Chondrocyte (in vitro differentiated cells): ENCODE measurements at places on chromosomes 2 and 18. TPM values are rescaled to one million over a fixed set of nuclear protein-coding genes. Genes with fewer than 3 reads are reported as not detected.
A peak's percentile ranks its signal among the peaks of the same experiment; 100 is the strongest.

DNA sequence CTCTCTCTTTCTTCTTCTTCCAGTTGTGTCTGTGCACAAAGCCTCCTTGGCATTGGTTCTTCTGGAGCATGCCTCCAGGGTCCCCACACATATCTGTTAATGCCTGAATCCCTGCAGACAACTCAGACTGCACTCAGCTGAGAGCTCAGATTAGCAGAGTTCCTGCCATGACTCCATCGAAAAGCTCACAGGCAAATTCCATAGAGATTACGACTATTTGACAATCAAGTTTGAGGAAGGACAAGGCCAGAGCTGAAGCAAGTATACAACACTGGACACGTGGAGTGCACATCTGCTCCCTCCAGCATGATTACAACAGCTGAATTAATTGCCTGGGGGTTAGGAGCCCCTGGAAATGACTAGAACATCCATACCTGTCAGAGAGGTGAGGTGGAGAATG lies 190.7 kb downstream of the INSIG2 start:
- H3K4me1 ChIP-seq, result no peaks in the 10 kb centered on the region
- H3K27me3 ChIP-seq, result peaks cover 34% of the 10 kb centered on the region
- no peak overlapping the region for H3K4me3 ChIP-seq
- H3K27ac ChIP-seq, result no peak overlapping the region
- H3K36me3 ChIP-seq, result no peaks in the 10 kb centered on the region

- no peak overlapping the region for H3K4me3 ChIP-seq
- no peak overlapping the region for H3K27ac ChIP-seq
- no peaks in the 10 kb centered on the region for H3K27me3 ChIP-seq
- peaks cover 41% of the 10 kb centered on the region for H3K36me3 ChIP-seq
- DNase-seq, result no peak
- H3K4me1 ChIP-seq, result peaks cover 9% of the 10 kb centered on the region
These were observed 21.3 kb downstream of the C2orf49 start for GRCh38 chr2:105358593-105358992.

The TEX44 gene
- not detected in 3 replicates for total RNA-seq

DNA sequence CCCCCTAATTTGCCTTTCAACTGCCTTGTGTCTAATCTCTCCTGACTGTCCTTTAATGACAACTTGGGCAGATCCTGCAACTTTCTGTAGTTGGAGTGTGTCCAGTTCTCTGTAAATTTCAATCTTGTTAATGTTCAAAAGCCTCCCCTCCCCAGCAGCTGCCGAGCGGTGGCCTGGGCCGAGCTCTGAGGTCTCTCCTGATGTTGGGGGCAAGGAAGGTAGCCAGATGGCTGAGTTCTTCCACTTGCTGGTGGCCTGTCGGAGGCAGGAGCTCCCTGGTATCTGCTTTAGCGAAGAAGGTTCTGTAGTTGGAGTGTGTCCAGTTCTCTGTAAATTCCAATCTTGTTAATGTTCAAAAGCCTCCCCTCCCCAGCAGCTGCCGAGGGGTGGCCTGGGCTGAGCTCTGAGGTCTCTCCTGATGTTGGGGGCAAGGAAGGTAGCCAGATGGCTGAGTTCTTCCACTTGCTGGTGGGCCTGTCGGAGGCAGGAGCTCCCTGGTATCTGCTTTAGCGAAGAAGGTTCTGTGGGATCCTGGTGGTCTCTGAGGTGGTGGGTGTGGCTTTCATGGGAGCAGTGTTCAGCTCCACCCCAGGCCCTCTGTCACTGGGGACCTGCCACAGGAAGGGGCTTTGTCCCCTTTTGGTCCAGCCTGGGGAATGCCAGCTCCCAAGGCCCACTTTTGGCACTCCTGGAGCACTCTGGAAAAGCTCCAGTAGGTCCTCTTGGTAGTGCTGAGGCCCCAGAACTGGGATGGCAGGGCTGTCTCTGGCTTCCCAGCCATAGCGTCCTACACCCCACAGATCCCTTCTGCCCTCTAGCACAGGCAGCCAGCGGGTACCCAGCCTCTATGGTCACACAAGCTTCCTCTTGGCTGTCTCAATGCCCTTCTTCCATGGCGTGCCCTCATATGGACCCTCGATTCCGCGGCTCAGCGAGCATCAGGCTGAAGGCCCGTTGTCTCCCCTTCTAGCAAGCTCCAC lies 211.9 kb downstream of the ALPK2 start:
- H3K4me3 ChIP-seq, result no peak overlapping the region
- H3K27ac ChIP-seq, result peak overlapping the region; percentile 45
- H3K4me1 ChIP-seq, result peaks cover 20% of the 10 kb centered on the region
- DNase-seq, result no peak

- H3K4me3 ChIP-seq, result peak overlapping the region; percentile 63
- peaks cover 3% of the 10 kb centered on the region for H3K36me3 ChIP-seq
- peaks cover 64% of the 10 kb centered on the region for H3K4me1 ChIP-seq
These were observed 131.9 kb downstream of the GLI2 start for GRCh38 chr2:120867290-120868241.

DNA sequence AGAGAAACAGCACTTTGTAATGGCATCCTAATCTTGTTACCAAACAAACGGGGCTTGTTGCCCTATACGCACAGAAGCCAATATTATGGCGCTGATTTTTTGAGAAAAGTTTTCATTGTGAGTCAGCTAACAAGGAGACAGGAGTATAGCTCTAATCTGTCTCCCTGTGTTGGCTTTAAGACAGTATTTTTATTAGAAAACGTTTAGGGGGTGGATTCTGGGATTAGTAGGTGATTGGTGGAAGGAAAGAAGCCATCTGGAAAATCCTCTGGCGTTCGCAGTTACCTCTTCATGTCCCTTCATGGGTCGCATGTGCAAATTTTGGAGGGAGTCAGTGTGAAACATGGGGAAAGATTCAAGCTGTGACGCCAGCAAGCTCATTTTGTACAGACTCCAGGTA lies 698 bp upstream of the TMEM237 start:
- peak overlapping the region; percentile 94 for H3K27ac ChIP-seq
- no peaks in the 10 kb centered on the region for H3K36me3 ChIP-seq
- peaks cover 20% of the 10 kb centered on the region for H3K4me1 ChIP-seq
- no peak for DNase-seq

GRCh38 chr18:49967171-49967570 lies 153.8 kb upstream of the ACAA2 start:
- H3K27me3 ChIP-seq, result peaks cover 6% of the 10 kb centered on the region
- H3K27ac ChIP-seq, result no peak overlapping the region
- no peaks in the 10 kb centered on the region for H3K36me3 ChIP-seq
- DNase-seq, result no peak
- H3K4me3 ChIP-seq, result no peak overlapping the region

GRCh38 chr2:158120664-158121641 lies 19.3 kb downstream of the UPP2 start:
- no peak overlapping the region for H3K4me3 ChIP-seq
- no peak for DNase-seq
- no peaks in the 10 kb centered on the region for H3K36me3 ChIP-seq

The UGT1A3 gene
- total RNA-seq, result not detected in 3 replicates

DNA sequence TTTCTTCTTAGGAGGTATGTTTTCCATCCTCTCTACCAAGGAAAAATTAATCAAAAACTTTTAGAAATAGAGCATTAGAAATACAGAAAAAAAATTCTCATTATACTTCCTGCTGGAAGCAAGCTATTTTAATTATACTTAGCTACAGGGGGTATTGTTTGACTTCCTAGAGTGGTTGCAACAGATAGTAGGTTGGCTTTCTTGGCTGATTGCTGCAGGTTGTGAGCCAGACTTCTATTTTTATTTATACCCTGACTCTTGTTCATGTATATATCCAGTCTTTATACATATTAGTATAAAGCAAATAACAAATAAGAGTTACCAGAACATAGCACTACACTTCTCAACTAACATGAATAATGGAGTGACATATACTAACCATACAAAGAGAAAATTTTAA lies 460.8 kb upstream of the REG3G start:
- DNase-seq, result no peak
- H3K4me1 ChIP-seq, result no peaks in the 10 kb centered on the region
- H3K4me3 ChIP-seq, result no peak overlapping the region

GRCh38 chr2:45814951-45815621 lies 163.6 kb downstream of the PRKCE start:
- H3K4me3 ChIP-seq, result no peak overlapping the region
- no peak for DNase-seq
- H3K27me3 ChIP-seq, result no peaks in the 10 kb centered on the region
- H3K27ac ChIP-seq, result no peak overlapping the region

GRCh38 chr18:79819064-79819967 lies 21.6 kb downstream of the KCNG2 start:
- DNase-seq, result peak; percentile 93
- no peak overlapping the region for H3K27ac ChIP-seq
- H3K4me3 ChIP-seq, result no peak overlapping the region
- H3K27me3 ChIP-seq, result peaks cover 30% of the 10 kb centered on the region
- no peaks in the 10 kb centered on the region for H3K4me1 ChIP-seq
- no peaks in the 10 kb centered on the region for H3K36me3 ChIP-seq

The CAPN10 gene
- 22.0 to 29.4 TPM (median 22.7 TPM) in 3 replicates for total RNA-seq

GRCh38 chr2:46471-47345 lies at the start of gene FAM110C:
Gene FAM110C (minus strand): TSS chr2:46505. CDS start chr2:46385, 120 bp downstream.
- H3K4me3 ChIP-seq, result peak within 1 kb of the TSS; percentile 73
- no peaks in the 10 kb centered on the region for H3K36me3 ChIP-seq
- DNase-seq, result no peak
- peaks cover 15% of the 10 kb centered on the region for H3K4me1 ChIP-seq
- peaks cover 48% of the 10 kb centered on the region for H3K27me3 ChIP-seq

DNA sequence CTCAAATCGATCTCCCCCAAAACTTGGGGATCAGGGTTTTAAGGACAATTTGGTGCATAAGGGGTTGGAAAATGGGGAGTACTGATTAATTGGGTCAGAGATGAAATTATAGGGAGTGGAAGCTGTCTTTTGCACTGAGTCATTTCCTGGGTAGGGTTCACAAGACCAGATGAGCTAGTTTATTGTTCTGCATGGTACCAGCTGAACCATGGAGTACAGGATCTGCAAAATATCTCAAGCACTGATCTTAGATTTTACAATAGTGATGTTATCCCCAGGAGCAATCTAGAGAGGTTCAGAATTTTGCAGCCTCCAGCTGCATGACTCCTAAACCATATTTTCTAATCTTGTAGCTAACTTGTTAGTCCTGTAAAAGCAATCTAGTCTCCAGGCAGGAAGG lies 73.1 kb downstream of the CPO start:
- no peaks in the 10 kb centered on the region for H3K36me3 ChIP-seq
- H3K27ac ChIP-seq, result no peak overlapping the region
- H3K4me3 ChIP-seq, result no peak overlapping the region
- H3K4me1 ChIP-seq, result peaks cover 24% of the 10 kb centered on the region
- DNase-seq, result no peak
- H3K27me3 ChIP-seq, result no peaks in the 10 kb centered on the region
